ENCODE measurements at places on chromosomes 16 and 17.

DNA sequence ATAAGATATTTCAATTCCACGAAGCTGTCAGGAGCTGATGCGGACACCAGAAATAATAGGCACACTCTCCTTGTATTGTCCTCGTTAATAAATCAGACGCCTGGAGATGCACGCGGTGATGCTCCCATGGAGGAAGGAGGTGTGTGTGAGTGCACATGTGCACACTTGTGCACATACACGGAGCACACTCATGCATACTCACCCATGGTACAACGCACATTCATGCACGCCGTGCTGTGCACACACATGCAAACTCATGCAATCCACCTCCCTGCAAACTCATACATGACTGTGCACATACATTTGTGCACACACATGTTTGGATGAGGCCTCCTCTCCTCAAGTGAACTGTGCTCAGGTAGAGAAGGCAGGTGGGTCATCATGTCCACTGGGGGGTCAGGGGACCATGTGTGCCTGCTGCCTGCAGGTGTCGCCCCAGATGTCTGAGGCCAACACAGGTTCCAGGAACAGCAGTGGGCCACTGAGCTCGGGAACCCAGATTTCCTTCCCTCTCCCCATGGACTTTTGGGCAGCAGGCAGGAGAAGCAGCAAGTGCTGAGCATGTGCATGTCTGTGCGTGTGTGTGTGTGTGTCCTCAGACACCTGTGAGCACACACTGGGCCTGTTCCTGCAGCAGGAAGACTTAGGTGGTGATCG lies 165.3 kb downstream of the SDK2 start:
- DNase-seq = no peak

- no peak for DNase-seq
Observed at GRCh38 chr17:17455173-17455572, 21.6 kb upstream of the MED9 start.

DNA sequence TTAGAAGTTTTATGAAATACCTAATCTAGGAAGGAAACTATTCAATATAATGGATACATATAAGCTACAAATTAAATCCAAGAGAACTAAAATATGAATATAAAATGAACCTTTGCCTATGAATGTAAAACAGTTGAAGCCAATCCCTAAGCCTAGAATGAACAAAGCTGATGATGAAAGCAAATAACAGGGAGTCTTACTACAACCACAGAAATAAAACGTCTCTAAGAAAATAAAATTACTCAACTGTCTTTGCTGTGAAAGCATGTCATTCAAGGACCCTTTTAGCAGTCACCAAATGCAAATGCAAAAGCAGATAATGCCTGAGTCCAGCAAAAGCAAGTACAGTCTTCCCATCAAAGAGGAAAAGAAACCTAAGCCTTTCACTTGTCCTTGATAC lies 23.0 kb downstream of the FAM222B start:
- DNase-seq = no peak

DNA sequence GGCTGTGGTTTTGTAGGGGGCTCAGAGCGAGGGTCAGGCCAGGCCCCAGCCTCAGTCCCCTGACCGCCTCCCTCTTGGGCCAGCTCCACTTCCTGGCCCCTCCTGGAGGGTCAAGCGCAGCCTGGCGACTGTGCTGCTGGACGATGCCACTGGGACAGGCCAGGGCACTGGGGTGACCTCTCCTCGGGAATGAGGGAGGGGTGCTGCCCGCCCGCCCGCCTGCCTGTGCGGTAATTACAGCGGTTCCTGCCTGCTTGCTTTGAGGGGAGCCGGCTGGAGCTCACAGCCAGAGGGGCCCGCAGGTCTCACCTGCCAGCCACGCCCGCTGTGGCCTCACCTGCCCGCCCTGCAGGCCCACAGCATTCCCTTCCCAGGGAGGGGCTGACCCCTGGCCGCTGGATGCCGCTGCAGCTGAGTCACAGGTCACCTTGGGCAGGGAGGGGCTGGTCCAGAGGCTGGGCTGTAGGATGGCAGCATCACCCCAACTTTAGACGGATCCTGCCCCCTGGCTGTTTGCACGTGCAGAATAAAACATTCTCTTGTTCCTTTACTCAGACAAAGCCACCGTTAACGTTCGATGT lies 76.7 kb upstream of the CBX4 start:
- peak; percentile 71 for DNase-seq

DNA sequence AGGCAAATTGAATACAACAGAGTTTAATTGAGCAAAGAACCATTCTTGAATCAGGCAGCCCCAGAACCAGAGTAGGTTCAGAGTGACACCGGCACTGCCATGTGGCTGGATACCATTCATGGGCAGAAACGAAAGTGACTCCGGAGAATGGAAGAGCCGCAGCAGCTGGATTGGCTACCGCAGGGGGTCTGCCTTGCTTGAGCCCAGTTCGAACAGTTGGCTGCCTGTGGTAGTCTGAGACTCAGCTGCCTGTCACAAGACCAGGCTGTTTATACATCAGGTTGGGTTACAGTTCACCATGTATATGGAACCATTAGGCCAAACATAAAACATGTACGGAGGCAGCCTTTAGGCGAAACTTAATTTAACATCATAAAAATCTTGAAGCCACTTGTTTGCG lies 205.2 kb upstream of the CHMP6 start:
- DNase-seq = no peak

DNA sequence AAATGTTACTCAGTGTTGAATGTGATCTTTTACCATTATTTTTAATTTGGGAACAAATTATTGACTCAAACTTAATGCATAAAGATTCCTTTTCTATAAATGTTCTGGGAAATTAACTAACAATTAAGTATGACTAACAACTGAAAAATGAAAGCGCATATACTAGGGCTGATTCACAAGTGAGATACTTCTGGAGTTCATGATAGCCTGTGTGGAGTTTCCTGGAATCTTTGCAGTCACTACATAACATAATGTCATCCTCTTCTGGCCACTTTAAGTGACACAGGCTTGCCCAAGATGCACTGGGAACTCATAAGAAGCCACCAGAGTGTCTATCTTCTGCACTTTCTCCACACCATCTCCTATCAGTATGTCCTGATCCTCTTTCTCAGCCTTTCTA lies 450.3 kb upstream of the CDH11 start:
- DNase-seq = no peak

GRCh38 chr17:43907425-43907981 lies at the start of gene MPP2:
TSS of gene MPP2 (minus strand) at chr17:43907536. CDS start at chr17:43904460, 3,076 bp downstream.
- peak; percentile 92 for DNase-seq

GRCh38 chr16:749010-749409 lies 8.2 kb upstream of the CIAO3 start:
- no peak for DNase-seq

- DNase-seq = peak; percentile 63
Observed at GRCh38 chr17:48261297-48261880, 153.8 kb downstream of the SNX11 start.

GRCh38 chr17:78329263-78330059 lies 30.4 kb downstream of the SOCS3 start:
- DNase-seq = no peak

GRCh38 chr16:87956365-87957231 lies 5.4 kb downstream of the BANP start:
- no peak for DNase-seq

GRCh38 chr17:49200423-49201083 lies 9.8 kb downstream of the GNGT2 start:
- peak; percentile 81 for DNase-seq

GRCh38 chr17:248337-249235 lies 67.1 kb upstream of the DOC2B start:
- no peak for DNase-seq

DNA sequence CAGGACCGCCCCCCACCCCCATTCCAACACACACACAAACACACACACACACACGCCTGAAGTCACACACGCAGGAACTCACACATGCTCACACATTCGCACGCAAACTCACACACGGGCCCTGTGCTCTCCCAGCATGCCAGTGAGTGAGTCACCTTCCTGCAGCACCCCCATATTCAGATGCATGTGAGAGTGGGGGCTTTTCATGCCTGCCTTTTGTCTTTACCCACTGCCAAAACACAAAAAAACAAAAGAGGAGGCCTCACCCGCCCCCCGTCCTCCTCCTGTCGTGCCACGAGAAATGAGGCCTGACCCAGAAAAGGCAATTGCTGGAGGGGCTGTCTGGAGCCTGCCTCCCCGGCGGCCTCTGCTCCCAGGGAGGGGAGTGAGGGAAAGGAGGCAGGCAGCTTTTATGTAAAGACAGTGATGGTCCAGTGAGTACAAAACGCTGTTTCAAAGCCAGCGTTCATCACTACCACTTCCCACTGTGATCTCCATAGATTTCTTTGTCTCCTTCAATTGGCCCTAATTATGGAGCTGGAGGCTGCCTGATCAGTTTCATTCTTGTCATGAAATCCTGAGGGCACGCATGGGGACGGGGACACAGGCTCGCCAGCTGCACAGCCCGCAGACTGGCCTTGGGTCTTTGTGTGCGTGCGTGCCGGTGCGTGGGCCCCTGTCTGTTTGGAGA lies 29.5 kb upstream of the GSE1 start:
- no peak for DNase-seq

DNA sequence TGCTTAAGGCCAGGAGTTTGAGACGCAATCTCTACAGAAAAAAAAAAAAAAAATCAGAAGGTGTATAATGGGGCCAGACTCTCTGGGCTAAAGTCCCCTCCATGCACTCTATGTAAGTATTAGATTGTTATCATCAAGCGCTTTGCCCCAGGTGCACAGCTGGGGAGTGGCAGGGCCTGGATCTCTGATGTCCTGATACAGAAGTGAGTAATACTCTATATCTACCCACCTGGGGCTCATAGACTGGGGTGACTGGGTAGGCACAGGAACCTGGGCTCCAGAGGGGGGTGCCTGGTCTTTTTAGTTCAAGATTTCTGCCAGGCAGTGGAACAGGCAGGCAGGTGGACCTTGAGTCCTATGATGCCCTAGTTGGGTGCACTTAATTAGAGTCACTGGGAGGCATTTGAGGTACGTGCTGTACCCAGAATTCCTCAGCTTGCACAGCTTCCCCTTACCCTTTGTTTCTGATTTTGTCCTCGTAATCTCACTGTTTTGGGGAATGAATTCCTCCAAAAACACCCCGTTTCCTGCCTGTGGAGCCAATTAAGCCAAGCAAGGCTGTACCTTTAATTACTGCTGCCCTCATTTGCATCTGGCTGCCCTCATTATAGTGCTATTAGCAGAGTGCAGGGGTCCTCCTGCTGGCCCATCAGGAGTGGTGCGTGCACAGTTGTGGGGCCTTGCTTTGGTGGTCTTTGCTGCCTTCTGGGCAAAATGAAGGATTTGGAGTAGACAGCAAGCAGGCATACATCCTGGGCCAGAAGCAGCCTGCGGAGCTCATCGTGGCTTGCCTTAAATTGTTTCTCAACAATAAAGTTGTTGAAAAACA lies 239.0 kb downstream of the SNX29 start:
- DNase-seq = peak; percentile 66

GRCh38 chr17:73906896-73907870 lies 262.9 kb upstream of the SDK2 start:
- peak; percentile 36 for DNase-seq

DNA sequence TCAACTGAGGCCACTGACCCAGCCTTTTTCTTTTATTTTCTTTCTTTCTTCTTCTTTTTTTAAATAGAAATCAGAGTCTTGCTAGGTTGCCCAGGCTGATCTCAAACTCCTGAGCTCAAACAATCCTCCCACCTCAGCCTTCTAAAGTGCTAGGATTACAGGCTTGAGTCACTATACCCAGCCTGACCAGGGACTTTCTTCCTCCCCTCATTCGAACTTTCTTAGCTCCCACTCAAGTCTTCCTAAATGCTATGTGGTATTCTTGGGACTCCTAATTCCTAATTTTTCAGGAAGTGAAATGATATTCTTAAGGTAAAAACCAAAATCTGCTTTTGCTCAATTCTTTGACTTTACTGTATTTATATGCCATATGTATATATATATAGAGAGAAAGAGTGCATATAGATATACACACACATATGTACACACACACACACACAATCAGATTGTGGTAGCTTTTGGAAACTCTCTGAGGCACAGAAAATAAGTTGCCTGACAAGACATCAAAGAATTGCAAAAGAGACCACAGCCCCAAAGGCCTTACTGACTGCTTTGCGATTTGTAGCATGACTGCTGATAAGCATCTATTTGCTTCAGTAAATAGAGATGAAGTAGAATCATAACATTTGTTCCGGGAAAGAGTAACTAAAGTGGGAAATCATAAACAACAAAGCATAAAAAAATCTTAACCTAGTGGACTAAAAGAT lies 9.5 kb upstream of the AMZ2 start:
- no peak for DNase-seq

GRCh38 chr17:68854452-68854851 lies 100.7 kb downstream of the ABCA8 start:
- DNase-seq = no peak

DNA sequence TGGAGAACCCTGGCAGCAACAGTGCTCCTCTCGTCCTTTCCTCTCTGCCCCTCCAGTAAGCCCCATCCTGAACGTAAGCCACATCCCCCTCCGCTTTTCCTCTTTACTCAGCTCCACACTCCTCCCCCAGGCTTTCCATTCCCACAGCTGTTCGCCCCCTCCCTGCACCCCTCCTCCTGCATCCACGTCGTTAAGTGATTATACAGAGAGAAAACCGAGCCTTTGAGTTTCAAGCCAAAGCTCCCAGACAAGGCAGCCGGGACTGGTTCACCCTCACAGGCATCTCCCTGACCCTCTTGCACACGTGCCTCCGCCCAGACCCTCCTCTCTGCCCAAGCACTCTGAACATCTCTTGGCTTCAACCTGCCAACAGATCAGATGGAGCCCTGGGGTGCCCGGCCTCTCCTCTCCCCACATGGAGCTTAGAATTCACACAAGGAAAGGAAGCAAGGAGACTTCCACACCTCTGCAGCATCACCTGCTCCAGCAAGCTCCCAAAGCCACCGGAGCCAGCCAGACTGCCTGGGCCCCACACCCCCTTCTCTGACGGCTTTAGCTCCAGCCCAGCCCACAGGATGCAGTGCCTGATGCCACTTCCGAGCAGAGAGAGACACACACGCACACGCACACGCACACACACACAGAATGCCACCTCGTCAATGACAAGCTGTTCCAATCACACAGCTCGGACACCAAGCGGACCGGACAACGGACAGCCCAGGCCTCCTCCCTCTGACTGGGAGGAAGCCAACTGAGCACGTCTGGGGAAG lies 99.9 kb upstream of the CCL2 start:
- no peak for DNase-seq

- no peak for DNase-seq
Observed at GRCh38 chr17:45965812-45966211, 33.2 kb upstream of the STH start.

- DNase-seq = no peak
Observed at GRCh38 chr16:89473136-89473712, 17.1 kb downstream of the ANKRD11 start.

GRCh38 chr16:80746231-80746630 lies 58.2 kb downstream of the CDYL2 start:
- no peak for DNase-seq

GRCh38 chr17:42548070-42548837 lies 4.5 kb upstream of the HSD17B1 start:
- DNase-seq = peak; percentile 95
